ENCODE measurements at places on chromosomes 2 and 18. TPM values are rescaled to one million over a fixed set of nuclear protein-coding genes. Genes with fewer than 3 reads are reported as not detected.
A peak's percentile ranks its signal among the peaks of the same experiment; 100 is the strongest.

GRCh38 chr2:213252206-213252605 is 32.1 kb upstream of the SPAG16 start:
- H3K27ac ChIP-seq = peak overlapping the region; percentile 76
- DNase-seq = no peak
- H3K4me3 ChIP-seq = no peak overlapping the region
- H3K36me3 ChIP-seq = no peaks in the 10 kb centered on the region
- peaks cover 6% of the 10 kb centered on the region for H3K4me1 ChIP-seq
- no peaks in the 10 kb centered on the region for H3K27me3 ChIP-seq

The PTPN4 gene
- total RNA-seq = 46.8 TPM

GRCh38 chr18:75639472-75639831 is 211.9 kb upstream of the SMIM21 start:
- H3K36me3 ChIP-seq = no peaks in the 10 kb centered on the region
- H3K4me1 ChIP-seq = no peaks in the 10 kb centered on the region
- H3K4me3 ChIP-seq = no peak overlapping the region
- no peak for DNase-seq
- no peak overlapping the region for H3K27ac ChIP-seq
- no peaks in the 10 kb centered on the region for H3K27me3 ChIP-seq

DNA sequence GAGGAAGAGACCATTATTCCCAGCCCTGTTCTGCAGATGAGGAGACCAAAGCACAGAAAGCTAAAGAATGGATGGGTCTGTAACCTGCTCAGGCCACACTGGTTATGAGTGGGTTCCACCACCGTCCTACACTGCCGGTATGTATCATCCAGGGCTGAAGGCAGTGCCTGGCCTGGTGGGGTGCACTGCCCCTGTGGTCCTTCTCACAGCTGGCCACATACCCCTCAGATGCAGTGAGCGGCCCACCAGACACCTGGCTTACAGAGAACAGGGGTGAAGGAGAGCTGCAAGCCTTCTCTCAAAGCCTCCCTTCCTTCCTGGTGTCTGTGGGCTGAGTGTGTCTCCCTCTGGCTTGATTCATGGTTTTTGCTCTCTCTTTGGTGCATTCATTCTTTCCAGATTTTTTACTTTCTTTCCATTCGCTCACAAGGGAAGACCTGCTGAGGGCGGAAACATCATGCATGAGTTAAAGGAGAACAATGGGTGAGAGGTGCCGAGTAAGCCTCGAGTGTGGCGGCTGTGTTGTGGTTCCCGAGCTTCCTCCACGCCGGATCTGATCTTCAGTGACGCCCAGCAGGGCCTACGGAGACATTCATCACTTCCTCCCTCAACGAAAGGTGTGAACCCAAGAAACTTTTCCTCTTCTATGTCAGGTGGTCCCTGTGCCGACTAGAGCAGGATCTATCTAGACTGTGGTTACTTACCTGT is 62.1 kb upstream of the REL start:
- no peaks in the 10 kb centered on the region for H3K36me3 ChIP-seq
- H3K4me1 ChIP-seq = no peaks in the 10 kb centered on the region
- H3K4me3 ChIP-seq = no peak overlapping the region
- DNase-seq = peak; percentile 12

GRCh38 chr18:54830866-54831265 is 2.6 kb downstream of the RAB27B start:
- no peak overlapping the region for H3K27ac ChIP-seq
- no peaks in the 10 kb centered on the region for H3K27me3 ChIP-seq
- DNase-seq = no peak
- H3K36me3 ChIP-seq = no peaks in the 10 kb centered on the region
- no peaks in the 10 kb centered on the region for H3K4me1 ChIP-seq

DNA sequence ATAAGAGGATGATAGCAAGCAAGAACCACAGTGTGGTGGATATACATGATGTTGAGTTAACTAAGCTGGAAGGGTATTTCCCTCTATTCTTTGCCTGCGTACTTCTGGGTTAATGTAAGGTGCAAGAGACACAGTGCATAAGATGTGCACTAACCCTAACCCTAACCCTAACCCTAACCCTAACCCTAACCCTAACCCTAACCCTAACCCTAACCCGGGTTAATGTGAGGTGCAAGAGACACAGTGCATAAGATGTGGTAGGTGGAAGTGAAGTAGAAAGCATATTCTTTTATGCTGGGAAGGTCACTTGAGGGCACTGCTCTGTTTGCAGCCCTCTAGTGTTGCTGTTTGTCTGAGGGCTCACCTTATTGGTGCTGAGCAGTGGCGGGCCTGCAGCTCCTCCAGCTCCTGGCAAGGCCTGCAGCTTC is 181.5 kb upstream of the ITGA4 start:
- no peak overlapping the region for H3K27ac ChIP-seq
- H3K4me3 ChIP-seq = no peak overlapping the region
- H3K36me3 ChIP-seq = no peaks in the 10 kb centered on the region
- DNase-seq = no peak

The KLHL30 gene
- 0.26 TPM for total RNA-seq

GRCh38 chr2:195659982-195660890 is 3.2 kb downstream of the SLC39A10 start:
- no peaks in the 10 kb centered on the region for H3K36me3 ChIP-seq
- DNase-seq = peak; percentile 56
- no peaks in the 10 kb centered on the region for H3K27me3 ChIP-seq
- H3K4me1 ChIP-seq = peaks cover 29% of the 10 kb centered on the region

The CFAP210 gene
- not detected for total RNA-seq

DNA sequence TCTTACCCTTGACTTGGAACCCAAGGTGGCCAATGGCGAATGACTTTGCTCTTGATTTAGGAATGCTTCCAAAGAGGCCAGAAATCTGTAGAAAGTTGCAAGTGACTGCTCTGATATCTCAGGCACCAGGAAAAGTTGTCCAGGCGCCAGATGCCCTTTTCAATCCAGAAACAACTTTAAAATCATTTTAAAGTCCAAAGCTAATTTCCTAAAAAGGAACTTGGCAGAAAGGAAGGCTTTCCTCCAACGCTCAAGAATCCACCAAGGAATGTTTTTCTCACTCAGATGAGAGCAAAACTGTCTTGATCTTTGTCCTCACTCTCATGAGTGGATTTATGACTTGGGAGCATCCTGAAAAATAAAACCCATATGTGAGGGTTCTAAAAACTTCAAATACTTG is 5.3 kb downstream of the NGEF start:
- H3K27me3 ChIP-seq = no peaks in the 10 kb centered on the region
- no peak overlapping the region for H3K4me3 ChIP-seq
- H3K27ac ChIP-seq = no peak overlapping the region
- no peaks in the 10 kb centered on the region for H3K4me1 ChIP-seq
- no peak for DNase-seq
- no peaks in the 10 kb centered on the region for H3K36me3 ChIP-seq

The LBX2 gene
- 11.4 TPM for total RNA-seq

- no peaks in the 10 kb centered on the region for H3K4me1 ChIP-seq
- no peak for DNase-seq
- no peak overlapping the region for H3K4me3 ChIP-seq
- no peaks in the 10 kb centered on the region for H3K36me3 ChIP-seq
- H3K27me3 ChIP-seq = no peaks in the 10 kb centered on the region
Observed at GRCh38 chr18:47120428-47120827, 29.9 kb downstream of the HDHD2 start.

DNA sequence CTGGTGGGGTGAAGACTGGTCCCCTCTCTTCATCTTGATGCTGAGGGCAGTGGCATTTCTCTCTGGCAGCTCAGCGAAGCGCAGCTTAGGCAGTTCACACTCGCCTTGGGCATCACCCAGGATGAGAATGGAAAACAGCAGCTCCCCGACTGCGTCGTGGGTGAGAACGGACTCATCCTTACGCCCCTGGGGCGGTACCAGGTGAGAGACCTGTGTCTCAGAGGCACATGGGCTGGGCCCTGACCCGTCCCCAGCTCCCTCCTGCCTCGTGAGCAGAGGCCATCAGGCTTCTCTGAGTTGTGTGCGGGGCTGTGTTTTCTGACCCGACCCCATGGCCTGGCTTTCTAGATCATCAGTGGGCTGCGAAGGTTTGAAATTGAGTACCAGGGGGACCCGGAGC is 8.2 kb upstream of the CCDC74A start:
- H3K27ac ChIP-seq = no peak overlapping the region
- H3K4me1 ChIP-seq = no peaks in the 10 kb centered on the region
- peaks cover 1% of the 10 kb centered on the region for H3K36me3 ChIP-seq
- H3K4me3 ChIP-seq = no peak overlapping the region
- no peak for DNase-seq

- H3K27me3 ChIP-seq = no peaks in the 10 kb centered on the region
- no peak overlapping the region for H3K4me3 ChIP-seq
- H3K27ac ChIP-seq = peak overlapping the region; percentile 13
- 0 out of 2 replicates have a peak, but pooled peaks cover 13% of the 10 kb centered on the region for H3K4me1 ChIP-seq
Observed at GRCh38 chr18:703213-703967, 9.0 kb downstream of the ENOSF1 start.

The NDUFAF7 gene
- total RNA-seq = 38.0 TPM

GRCh38 chr2:63093502-63093901 is 42.9 kb downstream of the OTX1 start:
- no peaks in the 10 kb centered on the region for H3K27me3 ChIP-seq
- no peaks in the 10 kb centered on the region for H3K4me1 ChIP-seq
- no peak overlapping the region for H3K4me3 ChIP-seq
- no peaks in the 10 kb centered on the region for H3K36me3 ChIP-seq
- no peak for DNase-seq
- H3K27ac ChIP-seq = no peak overlapping the region

The ERBB4 gene
- not detected for total RNA-seq

The SEPTIN10 gene
- 83.7 TPM for total RNA-seq

The SNRNP200 gene
- 259 TPM for total RNA-seq

DNA sequence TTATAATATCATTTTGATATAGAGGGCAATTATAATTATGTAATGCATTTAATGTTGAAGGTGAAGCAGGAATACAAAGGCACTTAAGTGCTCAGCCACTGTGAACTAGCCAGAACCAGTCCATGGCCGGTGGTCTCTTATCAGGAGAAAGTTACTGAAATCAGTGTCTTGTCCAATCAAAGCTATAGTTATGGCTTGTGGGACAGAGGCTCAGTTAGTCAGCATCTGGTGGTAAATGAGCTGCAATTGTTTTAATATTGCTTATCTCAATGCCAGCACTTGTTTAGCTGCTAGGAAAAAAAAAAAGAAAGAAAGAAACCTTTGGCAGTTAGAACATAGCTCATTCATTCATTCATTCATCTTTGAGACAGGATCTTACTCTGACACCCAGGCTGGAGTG is 3.8 kb upstream of the ALS2 start:
- no peaks in the 10 kb centered on the region for H3K27me3 ChIP-seq
- peaks cover 16% of the 10 kb centered on the region for H3K4me1 ChIP-seq
- DNase-seq = no peak
- H3K4me3 ChIP-seq = no peak overlapping the region
- H3K36me3 ChIP-seq = no peaks in the 10 kb centered on the region

DNA sequence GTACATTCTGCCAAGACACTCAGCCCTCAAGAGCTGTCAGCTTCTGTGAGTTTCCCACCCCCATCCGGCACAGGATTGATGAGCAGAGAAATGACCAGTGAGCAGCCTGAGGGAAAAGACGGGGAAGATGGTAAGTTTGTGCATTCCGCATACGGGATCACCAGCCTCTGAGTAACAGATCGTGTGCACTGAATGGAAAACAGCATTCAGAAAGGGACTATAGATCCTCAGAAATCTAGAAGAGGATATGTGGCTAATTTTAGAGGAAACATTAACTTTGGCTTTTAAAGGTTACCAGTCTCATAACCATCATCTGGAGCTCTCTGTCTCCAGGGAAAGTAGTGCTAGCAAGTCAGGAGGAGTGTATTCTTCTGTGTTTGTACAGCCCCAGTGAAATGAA is 326.0 kb downstream of the TGIF1 start:
- no peak overlapping the region for H3K27ac ChIP-seq
- no peak overlapping the region for H3K4me3 ChIP-seq
- H3K4me1 ChIP-seq = peaks cover 25% of the 10 kb centered on the region
- no peak for DNase-seq
- no peaks in the 10 kb centered on the region for H3K36me3 ChIP-seq

The CYP26B1 gene
- total RNA-seq = 1.7 TPM

DNA sequence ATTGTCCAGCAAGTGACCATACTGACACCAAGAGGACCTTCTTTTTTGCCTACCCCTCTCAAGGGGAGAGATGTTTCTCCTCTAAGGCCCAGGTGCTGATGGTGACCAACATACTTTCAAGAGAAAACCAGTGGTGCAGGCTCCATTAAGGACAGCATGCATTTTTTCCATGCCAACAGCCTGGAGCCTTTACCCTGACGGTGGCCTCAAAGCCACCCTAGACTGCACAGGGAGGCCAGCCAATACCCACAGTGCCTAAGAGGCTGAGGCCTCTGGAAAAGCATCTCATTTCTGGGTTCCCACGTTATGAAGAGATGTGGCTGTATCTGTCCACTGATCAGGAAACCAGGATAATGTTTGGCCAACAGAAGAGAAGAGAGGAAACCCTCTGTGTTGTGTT is 19.3 kb downstream of the SPRED2 start:
- no peaks in the 10 kb centered on the region for H3K36me3 ChIP-seq
- no peak overlapping the region for H3K4me3 ChIP-seq
- peaks cover 32% of the 10 kb centered on the region for H3K4me1 ChIP-seq
- no peak for DNase-seq
- no peaks in the 10 kb centered on the region for H3K27me3 ChIP-seq
- H3K27ac ChIP-seq = peak overlapping the region; percentile 91

The TM4SF20 gene
- 0.28 TPM for total RNA-seq

The SLC16A14 gene
- 0.19 TPM for total RNA-seq

DNA sequence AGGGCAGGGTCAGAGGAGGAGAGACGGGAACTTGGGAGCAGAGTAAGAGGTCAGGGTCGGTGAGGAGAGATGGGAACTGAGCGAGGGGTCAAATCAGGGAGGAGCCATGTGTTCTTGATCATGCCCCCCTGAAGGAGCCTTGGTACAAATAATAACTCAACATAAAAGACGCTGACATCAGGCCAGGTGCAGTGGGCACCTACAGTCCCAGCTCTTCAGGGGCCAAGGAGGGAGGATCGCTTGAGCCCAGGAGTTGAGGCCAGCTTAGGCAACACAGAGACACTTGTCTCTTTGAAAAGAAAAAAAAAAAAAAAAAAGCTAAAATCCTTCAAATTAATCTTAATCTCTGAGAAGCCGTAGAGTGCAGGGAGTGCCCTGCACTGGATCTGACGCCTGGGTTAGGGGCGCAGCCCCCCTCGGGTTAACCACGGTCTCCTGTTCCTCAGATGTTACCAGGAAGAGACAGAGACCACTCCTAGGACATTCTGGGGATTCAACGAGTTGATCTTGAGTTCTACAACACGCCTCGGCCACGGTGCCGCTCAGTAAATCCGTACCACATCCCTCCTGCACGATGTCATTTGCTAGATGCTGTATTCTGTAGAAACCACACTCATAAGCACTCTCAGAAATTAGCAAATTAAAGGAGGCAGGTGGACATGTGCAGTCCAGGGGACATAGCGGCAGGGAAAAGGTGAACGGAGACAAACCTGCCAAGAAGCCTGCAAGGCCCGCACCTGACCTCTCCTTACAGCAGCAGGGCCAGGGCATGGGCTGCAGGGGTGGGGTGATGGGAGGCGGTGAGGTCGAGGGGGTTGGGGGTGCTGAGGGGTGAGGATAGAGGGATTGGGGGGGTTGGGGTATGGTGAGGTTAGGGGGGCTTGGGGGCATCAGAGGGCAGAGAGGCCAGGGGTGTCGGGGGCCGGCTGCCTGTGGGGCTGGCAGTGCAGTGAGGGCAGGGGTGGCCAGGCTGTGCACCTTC is 29.2 kb downstream of the SLC66A2 start:
- H3K4me1 ChIP-seq = no peaks in the 10 kb centered on the region
- peaks cover 1% of the 10 kb centered on the region for H3K36me3 ChIP-seq
- H3K27ac ChIP-seq = no peak overlapping the region
- no peak overlapping the region for H3K4me3 ChIP-seq

The ANO7 gene
- total RNA-seq = 4.1 TPM

GRCh38 chr2:3594493-3595281 is at the start of gene COLEC11:
Gene COLEC11, plus strand, starts transcription at chr2:3595112. Its CDS starts 9,229 bp downstream, at chr2:3604341.
- no peaks in the 10 kb centered on the region for H3K27me3 ChIP-seq
- H3K4me3 ChIP-seq = no peak within 1 kb of the TSS
- no peaks in the 10 kb centered on the region for H3K36me3 ChIP-seq
- H3K27ac ChIP-seq = no peak within 1 kb of the TSS
- H3K4me1 ChIP-seq = no peaks in the 10 kb centered on the region
